ENCODE measurements at places on chromosomes 2 and 18.

DNA sequence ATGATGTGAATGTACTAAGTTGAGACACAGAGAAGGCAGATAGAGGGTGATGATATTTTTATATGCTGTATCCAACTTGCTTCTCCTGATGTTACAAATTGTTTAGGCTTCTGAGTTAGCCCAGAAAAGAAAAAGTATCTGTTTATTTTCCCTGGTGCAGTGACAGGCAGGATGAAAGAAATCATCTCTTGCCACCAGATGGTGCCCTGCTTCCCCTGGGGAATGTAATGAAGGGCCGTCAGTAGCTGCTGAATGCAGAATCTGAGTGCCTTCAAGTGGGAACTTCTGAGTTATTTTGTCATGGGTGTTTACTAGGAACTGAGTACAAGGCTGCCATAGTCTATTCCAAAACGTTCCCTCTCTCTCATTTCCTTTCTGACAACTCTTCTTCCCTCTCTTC lies 525.6 kb downstream of the MBD2 start:
- DNase-seq: peak; percentile 63

DNA sequence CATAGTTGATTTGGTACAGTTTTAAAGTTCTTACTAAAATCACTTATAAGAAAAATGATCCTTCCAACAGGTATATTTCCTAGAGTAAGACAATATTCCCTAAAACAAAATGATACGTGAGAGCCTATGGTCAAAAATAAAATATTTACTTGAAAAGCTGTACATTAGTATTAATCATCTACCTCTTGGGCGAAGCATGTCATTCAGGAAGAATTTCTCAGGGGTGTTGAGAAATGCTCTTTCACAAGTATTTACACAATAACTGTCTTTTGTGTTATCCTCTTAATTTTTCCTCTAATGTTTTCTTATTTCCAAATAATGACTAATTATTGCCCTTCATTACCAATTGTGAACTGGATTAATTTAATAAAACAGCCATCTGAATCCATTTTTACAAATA lies 466.3 kb downstream of the SATB2 start:
- no peak for DNase-seq

DNA sequence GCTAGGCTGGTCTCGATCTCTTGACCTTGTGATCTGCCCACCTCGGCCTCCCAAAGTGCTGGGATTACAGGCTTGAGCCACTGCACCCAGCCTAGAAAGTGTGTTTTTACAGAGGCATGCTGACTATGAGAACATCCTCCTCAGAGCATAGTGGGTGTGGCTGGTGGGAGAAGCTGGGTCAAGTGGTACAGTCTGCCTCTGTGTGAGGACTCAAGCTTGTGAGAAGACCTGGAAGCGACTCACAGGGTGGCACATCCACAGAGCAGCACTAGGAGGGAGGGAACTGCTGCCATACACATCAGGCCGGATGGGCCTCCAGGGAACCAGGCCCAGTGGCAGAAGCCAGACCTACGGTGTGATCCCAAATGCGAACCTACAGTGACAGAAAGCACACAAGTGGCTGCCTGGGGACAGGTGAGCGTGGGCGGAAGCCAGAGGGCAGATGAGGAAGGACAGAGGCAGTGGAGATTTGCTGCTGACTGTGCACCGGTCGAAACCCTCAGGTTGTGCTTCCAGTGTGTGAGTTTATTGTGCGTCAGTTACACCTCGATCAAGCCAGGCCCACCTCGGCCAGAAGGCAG lies 8.9 kb downstream of the ARHGEF4 start:
- no peak for DNase-seq

DNA sequence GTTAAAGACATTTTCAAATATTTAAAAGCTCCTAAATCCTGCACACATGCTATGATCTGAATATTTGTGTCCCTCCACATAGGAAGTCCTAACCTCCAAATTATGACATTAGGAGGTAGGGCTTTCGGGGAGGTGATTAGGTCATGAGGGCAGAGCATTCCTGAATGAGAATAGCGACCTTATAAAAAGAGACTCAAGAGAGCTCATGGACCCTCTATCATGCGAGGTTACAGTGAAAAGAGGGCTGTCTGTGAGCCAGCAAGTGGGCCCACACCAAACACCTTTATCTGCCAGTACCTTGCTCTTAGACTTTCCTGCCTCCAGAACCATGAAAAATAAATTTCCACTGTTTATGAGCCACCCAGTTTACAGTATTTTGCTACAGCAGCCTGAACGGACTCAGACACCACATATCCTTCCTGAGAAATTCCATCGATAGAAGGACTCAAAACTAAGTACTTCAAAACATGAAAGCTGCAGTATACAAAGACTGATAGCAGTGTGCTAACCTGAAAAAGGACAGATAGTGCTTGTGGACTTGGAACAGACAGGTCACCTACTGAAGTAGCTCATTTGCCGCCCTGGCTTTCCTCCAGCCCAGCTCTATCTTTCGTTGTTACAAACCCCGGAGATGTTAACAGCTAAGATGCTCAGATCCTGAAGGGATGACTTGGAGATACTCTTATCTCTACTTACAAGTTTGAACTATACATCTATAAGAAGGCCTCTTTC lies 13.8 kb downstream of the FAM210A start:
- DNase-seq: no peak

GRCh38 chr2:33588232-33588631 lies 10.9 kb downstream of the FAM98A start:
- DNase-seq: no peak

DNA sequence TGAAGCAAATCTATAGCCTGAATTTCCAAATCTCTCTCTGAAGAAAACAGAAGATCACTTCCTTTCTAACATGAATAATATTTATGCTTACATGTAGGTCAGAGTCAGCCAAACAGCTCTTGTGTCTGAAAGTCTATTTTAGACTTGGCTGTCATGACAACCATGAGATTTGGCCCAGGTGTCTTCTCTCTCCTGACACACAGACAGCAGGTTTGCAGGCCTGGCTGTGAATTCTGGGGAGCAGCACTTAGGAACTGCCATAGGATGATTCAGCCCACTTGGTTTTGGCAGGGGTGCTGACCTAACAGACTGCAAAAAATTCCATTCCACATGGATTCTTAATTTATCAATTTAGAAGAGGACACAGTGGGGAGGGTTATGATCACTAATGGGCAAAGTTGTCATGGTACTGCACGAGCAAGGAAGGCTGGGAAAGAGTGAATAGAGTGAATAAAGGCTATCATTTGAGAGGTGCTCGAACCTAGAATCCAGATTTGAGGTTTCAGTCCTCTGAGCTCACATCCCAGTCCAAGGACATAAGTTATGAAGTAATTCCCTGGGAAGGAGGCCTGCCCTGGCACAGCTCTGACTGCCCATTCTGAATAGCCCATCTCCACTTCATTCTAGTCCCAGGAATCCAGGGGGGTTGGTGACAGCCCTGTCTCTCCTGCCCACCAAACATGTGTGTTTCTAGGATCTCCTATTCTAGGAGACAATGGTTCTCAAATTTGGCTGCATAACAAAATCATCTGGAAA lies 453.9 kb upstream of the TRIB2 start:
- DNase-seq: peak; percentile 62

DNA sequence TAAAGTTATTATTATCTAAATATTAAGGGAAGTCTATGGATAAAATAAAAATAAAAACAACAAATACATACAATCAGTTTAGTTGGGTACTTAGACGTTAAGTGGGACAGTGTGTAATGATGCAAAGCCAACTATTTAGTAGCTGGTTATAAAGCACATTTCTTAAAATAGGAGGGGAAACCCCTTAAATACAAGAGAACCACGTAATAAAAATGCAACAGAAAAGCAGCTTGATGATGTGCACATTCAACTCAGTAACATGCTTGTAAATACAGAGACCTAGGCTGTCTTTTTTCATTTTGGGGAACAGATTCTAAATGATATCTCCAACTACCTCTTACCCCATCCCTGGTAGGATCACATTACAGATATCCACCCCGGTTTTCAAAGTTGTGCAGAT lies 134.3 kb upstream of the AQP4 start:
- no peak for DNase-seq

- no peak for DNase-seq
Measured at GRCh38 chr2:161844822-161845221, 220.6 kb downstream of the SLC4A10 start.

GRCh38 chr2:239625971-239626734 lies 225.3 kb upstream of the HDAC4 start:
- no peak for DNase-seq

- DNase-seq: no peak
Measured at GRCh38 chr2:135617501-135618015, 86.3 kb downstream of the R3HDM1 start.

Measured in AG20443 (cell line).